ENCODE measurements at places on chromosomes 7 and 10.

GRCh38 chr7:138370956-138371355, 89.1 kb upstream of the TRIM24 start:
- no peak for DNase-seq

DNA sequence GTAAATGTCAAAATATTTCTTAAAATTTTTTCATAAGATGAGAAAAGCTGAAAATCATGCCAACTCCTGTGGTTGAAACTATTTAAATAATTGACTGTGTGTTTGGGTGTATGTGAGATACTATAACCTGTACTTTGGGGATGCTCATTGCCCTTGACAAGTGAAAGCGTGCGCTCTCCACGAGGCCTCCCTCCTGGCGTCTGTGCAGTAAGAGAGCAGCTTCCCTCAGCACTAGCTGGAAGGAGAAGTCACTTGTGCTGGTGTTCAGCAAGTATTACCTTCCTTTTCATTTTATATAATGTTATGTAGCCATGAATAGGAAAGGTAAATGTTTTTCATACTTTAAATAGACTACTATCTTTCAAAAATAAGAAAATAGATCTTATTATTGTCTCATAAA, 118.9 kb downstream of the ZEB1 start:
- no peak for DNase-seq

GRCh38 chr10:79047875-79048638, 20.7 kb upstream of the ZMIZ1 start:
- no peak for DNase-seq

DNA sequence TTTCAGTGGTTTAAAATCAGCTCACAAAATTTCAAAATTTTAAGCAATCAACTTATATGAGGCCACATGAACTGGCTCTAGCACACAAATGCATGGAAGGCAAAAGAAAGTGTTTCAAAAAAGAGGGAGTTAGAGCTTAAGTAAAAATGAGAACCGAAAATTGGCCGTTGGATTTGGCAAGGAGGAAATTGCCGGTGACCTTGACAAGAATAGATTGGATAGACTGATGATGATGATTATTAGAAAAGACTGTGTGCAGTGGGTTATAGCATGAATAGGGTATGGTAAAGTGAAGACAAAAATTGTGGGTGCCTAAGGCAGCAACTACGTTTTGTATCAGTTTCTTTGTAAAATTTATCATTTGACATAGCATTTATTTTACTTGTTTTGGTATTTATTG, 175.7 kb downstream of the SEMA3D start:
- DNase-seq = no peak

- DNase-seq = no peak
Observed at GRCh38 chr7:1090686-1091643, 3.1 kb downstream of the GPER1 start.

DNA sequence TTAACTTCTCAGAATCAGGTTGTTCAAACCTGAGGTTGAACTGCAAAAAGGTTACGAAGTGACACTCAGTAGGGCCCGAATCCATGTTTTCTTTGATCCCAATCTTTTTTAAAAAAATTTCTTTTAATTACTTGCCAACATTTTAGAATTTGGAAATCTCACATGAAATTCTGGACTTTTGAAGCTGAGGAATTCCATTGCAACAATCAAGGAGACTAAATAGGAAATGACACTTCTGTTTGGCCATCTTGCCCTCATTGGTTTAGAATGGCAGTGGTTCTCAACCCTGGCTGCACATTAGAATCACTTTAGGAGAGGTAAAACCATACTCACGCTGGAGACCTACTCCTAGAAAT, 471 bp upstream of the TOMM7 start:
- no peak for DNase-seq

GRCh38 chr7:91067242-91067641, 197.0 kb upstream of the FZD1 start:
- no peak for DNase-seq

- no peak for DNase-seq
Observed at GRCh38 chr10:11538834-11539190, 72.6 kb downstream of the USP6NL start.

DNA sequence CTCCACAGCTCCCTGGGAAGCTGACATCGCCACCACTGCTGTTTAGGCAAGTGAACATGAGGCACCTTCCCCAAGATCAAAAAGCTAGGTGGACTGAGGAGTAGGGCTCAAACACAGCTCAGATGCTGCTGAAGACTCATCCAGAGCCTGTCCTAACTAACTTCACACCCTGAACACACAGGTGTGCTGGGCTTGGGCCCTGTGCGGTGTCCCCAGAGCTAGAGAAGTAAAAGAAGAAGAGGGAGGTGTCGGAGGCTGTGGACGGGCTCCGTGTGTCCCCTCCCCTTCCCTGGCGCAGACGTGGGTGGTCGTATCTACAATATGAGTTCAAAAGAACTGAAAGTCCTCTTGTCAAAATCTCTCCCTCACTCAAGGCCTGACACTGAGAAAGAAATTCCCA, 373.4 kb upstream of the MGMT start:
- no peak for DNase-seq

DNA sequence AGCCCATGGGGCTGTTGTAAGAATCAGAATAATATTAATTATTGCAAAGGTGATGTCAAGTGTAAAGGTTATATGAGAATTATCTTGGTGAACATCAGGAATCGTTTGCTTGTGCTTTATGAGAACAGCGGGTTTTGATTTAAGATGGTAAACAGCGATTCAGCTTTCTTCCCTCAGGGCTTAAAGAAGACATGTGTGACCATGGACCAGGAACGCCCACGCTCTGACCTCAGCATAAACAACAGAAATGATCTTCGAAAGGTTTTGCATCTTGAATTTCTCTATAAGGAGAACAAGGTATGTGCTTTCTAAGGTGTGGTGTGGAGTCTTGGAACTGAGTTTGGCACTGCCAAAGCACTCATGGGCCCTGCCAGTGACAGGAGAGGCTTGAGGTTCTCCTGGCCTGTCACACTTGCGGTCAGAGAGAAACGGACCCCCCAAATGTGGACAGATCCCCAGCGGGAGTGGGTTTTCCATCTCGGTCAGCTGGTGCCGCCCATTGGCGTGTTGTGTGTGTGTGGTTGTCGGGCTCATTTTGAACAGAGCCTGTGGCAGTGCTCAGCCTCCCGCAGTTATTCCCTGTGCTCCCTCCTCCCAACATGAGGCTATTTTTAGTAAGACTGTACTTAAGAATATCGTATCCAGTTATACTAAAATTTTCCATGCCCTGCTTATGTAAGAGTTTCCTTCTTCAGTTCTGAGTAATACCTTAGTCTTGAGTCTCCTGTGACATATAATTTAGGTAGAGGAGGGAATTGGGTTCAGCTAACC, 7.2 kb downstream of the MINDY4 start:
- no peak for DNase-seq

DNA sequence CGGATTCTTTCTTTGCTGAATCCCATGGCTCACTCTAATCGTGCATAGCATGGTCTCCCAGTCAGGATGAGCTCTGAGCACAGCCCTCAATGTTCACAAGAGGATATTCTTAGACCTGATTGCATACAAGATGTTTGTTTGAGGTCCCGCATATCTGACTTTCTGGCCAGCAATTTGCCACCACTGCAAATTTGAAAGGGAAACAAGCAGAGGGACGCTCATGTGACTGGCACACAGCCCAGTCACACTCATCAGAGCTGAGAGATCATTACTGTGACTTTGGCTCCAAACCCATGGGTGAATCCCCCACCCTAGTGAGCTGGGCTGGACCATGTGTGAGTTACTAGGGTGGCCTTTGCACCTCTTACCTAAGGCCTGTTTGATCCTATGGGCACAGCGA, 9.9 kb downstream of the TAS2R41 start:
- DNase-seq = no peak

DNA sequence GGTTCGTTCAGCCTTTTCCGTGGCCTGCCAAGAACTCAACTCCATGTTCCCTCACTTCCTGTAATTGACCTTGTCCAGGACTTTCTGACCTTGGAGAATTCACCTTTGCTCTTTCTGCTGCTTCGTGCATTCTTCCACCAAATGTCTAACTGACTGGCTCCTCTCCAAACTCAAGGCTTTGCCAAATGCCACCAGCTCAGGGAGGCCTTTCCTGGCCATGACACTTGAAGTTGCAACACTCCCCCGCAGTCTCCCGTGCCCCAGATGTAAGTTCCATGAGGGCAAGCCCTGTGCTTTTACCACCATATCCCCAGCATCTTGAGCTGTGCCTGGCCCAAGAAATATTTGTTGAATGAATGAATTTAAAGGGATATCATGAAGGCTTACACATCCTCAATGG, 238.4 kb downstream of the ARHGAP21 start:
- DNase-seq = no peak

GRCh38 chr10:4057021-4057420, 272.0 kb upstream of the KLF6 start:
- no peak for DNase-seq

DNA sequence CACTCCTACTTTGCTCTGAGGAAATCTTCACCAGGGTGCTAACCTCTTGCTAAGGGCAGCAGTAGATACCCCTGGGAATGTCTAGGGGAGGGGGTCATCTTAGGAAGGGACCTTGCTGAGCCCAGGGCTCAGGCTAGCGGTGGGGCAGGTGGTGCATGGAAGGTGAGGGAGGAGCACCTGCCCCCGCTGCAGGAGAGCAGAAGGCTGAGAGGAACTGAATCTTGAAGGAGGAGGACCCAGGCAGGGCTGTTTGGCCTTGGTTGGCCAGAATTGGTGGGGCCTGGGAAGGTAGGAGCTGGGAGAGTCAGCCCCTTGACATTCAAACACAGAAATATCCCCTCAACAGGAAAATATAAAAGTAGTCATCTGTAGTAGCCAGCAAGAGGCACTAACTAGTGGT, 7.0 kb downstream of the CALHM3 start:
- no peak for DNase-seq

GRCh38 chr10:132102071-132102716, 36.4 kb downstream of the JAKMIP3 start:
- DNase-seq = no peak

GRCh38 chr7:66150471-66150870, 35.8 kb downstream of the CRCP start:
- DNase-seq = no peak

- no peak for DNase-seq
Observed at GRCh38 chr7:1271046-1271445, 38.4 kb downstream of the UNCX start.

- DNase-seq = no peak
Observed at GRCh38 chr7:48734695-48735406, 189.5 kb upstream of the CDC14C start.

DNA sequence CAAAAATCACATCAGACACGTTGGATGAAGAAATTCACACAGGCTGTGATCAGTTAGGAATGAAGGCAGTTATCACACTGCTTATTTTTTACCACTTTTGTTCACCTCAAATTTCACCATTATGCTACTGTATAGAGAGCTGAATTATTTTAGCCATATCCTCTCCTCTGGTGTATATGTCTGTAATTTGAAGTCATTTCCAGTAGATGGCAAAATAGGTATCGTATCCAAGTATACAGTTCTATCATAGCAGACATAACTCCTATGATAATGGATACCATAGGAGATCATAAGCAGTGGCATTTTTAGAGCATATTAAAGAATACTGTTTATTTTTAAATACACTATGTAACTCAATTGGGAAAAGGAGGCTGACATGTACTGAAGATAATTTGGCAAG, 909.7 kb downstream of the DNAJB9 start:
- no peak for DNase-seq

DNA sequence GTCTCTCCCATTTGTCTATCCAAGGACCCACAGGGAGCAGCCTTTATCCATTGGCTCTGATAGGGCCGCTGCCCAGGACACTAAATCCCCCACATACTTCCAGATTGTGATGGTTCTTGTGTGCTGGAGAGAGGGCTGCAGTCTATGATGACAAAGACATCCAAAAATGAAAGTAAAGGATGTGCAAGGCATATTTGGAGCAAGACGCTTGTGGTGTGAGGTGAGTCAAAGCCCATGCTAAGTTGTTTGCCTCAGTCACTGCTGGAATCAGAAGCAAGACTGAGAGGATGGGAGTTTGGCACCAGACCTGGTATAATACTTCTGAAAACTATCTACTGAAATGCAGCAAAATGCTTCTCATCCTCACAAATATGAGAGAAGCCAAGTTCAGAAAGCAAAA, 22.7 kb downstream of the ZNF22 start:
- DNase-seq = no peak

DNA sequence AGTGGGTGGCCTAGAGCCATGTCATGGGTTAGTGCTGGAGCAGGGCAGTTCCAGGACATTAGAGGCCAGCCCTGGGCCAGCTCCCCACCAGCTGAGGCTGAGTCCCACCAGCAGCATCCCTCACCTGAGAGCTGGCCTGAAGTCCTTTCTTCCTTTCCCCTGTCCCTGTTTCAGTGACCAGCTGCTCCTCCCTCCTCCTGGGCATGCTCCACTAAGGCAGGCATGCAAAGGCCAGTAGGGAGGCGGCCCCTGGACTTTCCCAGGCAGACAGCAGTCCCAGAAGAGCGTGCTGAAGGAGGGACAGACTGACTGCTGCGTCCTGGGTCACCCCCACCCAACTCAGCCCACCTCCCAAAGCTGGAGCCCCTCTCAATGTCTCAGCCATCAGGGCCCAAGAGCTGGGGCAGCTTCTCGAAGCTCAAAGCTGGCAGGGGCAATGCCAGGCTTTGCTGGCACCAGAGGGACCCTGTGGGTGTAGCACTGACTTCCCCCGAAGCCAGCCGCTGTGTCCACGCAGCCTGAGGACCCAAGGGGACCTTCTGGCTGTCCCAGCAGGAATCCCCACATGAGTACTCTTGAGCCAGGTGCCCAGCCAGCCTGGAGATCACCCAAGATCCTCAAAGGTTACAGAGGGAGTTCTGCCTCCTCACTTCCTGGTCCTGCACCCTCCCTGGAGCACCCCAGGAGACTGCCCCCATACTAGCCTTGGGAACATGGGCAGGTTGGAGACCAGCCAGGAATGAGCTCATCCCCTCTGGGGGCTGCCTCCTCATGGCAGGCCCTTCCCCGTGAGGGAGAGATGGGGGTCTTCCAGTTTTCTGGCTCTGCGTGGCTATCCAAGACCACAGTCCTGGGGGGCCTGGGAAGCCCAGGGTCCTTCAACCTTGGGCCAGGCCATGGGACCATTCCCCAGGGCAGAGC, 35.2 kb upstream of the RET start:
- no peak for DNase-seq

- no peak for DNase-seq
Observed at GRCh38 chr10:88915781-88916180, 35.7 kb downstream of the STAMBPL1 start.

GRCh38 chr10:103692952-103693811, 162.2 kb downstream of the SH3PXD2A start:
- no peak for DNase-seq

- DNase-seq = no peak
Observed at GRCh38 chr10:3568392-3568791, 216.6 kb downstream of the KLF6 start.

GRCh38 chr10:72291019-72291532, 17.4 kb downstream of the DDIT4 start:
- no peak for DNase-seq

- no peak for DNase-seq
Observed at GRCh38 chr7:84394219-84394618, 199.6 kb upstream of the SEMA3A start.

Measured in stimulated activated CD8-positive, alpha-beta memory T cell treated with anti-CD3 and anti-CD28 coated beads, Interleukin-15, amount 100 ng/mL, for 24 hours (primary cell).